ENCODE measurements at places on chromosomes 4 and X. TPM values are rescaled to one million over a fixed set of nuclear protein-coding genes. Genes with fewer than 3 reads are reported as not detected.

DNA sequence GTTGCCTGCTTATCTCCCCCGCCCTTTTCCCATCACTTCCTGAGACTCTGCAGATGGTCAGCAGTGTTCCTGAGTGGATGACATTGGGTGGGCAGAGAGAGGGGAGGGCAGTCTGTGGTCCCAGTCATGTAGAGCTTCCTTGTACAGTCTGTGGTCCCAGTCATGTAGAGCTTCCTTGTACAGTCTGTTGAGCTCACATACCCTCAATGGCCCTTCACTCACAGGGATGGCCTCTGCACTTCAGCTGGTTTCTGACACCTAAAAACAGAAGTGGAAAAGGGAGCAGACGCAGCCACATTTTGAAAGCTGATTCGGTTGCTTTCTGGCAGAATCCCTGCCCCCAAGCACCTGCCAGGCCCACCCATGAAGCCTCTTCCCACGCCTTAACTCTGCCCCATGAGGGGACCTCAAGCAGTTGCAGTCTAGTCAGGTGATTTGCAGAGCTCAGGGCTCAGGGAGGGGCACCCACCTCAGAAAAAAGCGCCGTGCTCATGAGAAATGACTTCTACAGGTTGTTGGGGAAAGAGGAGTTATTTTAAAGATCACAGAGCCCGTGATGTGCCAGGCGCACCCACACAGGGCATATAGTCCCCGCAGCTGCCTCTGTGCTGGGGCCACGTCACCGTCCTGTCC is 3.6 kb upstream of the TMEM271 start:
- no peak for DNase-seq
- no peaks in the 10 kb centered on the region for H3K27me3 ChIP-seq
- H3K27ac ChIP-seq = no peak overlapping the region
- H3K36me3 ChIP-seq = no peaks in the 10 kb centered on the region
- peaks cover 3% of the 10 kb centered on the region for H3K4me1 ChIP-seq

DNA sequence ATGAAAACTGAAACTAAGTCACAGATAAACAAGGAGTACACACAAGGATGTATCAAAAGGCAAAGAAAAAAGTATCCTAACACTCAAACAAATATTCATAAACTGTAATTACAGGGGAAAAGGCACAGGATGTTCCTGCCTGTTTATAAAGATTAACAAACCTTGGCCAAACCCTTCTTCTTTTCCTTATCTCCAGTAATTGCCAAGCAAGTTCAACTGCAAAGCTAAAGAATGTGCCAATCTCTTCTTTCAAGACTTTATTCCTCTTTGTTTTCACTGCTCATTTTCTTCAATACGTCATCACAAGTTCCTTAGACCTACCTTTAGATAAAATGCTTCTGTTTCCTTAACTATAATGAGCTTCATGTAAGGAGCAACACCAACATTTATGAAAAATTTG is 171.2 kb downstream of the AMELX start:
- no peak overlapping the region for H3K27ac ChIP-seq
- H3K27me3 ChIP-seq = no peaks in the 10 kb centered on the region
- H3K4me3 ChIP-seq = no peak overlapping the region
- H3K36me3 ChIP-seq = no peaks in the 10 kb centered on the region
- H3K4me1 ChIP-seq = no peaks in the 10 kb centered on the region

EIF4E gene
- total RNA-seq = 31.1 TPM

CT83 gene
- not detected for total RNA-seq

RTL3 gene
- 0.52 TPM for total RNA-seq

- no peak overlapping the region for H3K27ac ChIP-seq
- H3K4me3 ChIP-seq = no peak overlapping the region
- H3K36me3 ChIP-seq = no peaks in the 10 kb centered on the region
Observed at GRCh38 chrX:13547671-13548070, 21.7 kb upstream of the EGFL6 start.

DNA sequence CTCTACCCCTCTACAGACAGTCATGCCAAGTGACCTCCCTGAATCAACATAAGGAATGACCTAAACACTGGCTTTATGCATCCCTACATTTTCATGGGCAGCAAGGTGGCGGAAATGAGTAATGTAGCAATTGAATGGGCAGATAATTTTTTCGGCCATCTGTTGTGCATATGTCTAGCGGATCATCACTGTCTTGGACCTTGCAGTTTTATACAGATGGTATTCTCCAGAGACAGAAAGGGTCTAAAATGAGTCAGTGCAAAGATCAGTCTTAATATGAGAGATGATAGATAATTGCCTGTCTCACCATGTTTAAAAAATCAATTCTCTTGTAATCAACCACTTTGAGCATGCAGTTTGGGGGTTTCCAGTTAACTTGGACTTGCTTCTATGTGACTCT is 177.3 kb upstream of the DKK2 start:
- H3K27ac ChIP-seq = no peak overlapping the region
- no peak for DNase-seq
- H3K36me3 ChIP-seq = no peaks in the 10 kb centered on the region
- no peak overlapping the region for H3K4me3 ChIP-seq

CXCL8 gene
- 3.9 TPM for total RNA-seq

- DNase-seq = peak; percentile 73
- no peak overlapping the region for H3K27ac ChIP-seq
- no peaks in the 10 kb centered on the region for H3K4me1 ChIP-seq
- H3K36me3 ChIP-seq = no peaks in the 10 kb centered on the region
Observed at GRCh38 chr4:167622481-167623240, 388.4 kb upstream of the SPOCK3 start.

- no peaks in the 10 kb centered on the region for H3K36me3 ChIP-seq
- no peak overlapping the region for H3K4me3 ChIP-seq
Observed at GRCh38 chr4:146107587-146108240, 67.8 kb upstream of the LSM6 start.

PABPC4L gene
- 0.33 TPM for total RNA-seq

PUDP gene
- 15.8 TPM for total RNA-seq

DNA sequence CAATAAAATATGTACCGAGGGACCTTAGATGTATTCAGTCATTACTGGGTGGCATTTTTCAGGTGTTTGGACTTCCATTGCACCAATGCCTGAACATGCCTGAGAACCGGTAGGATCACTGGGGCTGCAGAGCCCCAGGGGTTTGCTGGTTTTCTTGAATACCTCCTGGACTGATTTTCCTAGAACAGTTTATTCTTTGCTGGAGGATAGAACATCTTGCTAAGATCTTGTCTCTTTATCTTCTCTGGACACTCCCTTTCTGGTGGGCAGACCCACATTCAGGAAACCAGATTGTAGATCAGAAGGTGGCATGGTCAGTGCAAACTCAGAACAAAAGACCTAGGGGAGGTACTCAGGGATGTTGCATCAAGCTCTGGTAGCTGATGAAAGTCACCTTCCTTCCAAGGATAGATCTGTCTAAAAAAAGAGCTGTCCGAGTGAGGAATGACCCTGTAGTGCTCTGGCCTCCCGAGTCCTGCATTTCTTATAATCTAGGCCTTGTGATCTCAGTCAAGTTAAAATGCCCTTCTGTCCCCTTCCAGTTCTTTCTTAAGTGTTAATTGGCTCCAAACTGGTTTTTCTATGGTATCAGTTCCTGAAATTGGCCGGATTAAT is 84.8 kb downstream of the CLDN34 start:
- no peaks in the 10 kb centered on the region for H3K36me3 ChIP-seq
- H3K27me3 ChIP-seq = no peaks in the 10 kb centered on the region
- no peak overlapping the region for H3K4me3 ChIP-seq
- H3K27ac ChIP-seq = no peak overlapping the region

DNA sequence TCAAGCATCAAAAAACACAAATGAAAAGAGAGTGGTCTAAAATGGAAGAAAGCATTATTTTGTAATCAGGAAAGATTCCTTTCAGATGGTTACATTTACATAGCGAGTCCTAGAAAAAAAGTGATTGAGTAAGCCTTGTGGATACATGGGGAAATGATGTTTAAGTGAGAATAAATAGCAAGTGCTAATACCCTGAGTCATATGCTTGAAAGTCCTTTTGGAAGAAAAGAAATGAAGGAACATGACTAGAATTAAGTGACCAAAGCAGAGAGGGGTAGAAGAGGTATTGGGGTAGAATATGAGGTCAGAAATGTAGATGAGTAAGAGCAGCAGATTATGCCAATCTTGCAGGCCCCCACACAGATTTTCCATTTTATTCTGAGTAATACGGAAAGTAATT is 814.8 kb upstream of the GRID2 start:
- DNase-seq = no peak
- no peak overlapping the region for H3K4me3 ChIP-seq
- no peaks in the 10 kb centered on the region for H3K36me3 ChIP-seq
- H3K4me1 ChIP-seq = no peaks in the 10 kb centered on the region

PDZD4 gene
- 2.6 TPM for total RNA-seq

DNA sequence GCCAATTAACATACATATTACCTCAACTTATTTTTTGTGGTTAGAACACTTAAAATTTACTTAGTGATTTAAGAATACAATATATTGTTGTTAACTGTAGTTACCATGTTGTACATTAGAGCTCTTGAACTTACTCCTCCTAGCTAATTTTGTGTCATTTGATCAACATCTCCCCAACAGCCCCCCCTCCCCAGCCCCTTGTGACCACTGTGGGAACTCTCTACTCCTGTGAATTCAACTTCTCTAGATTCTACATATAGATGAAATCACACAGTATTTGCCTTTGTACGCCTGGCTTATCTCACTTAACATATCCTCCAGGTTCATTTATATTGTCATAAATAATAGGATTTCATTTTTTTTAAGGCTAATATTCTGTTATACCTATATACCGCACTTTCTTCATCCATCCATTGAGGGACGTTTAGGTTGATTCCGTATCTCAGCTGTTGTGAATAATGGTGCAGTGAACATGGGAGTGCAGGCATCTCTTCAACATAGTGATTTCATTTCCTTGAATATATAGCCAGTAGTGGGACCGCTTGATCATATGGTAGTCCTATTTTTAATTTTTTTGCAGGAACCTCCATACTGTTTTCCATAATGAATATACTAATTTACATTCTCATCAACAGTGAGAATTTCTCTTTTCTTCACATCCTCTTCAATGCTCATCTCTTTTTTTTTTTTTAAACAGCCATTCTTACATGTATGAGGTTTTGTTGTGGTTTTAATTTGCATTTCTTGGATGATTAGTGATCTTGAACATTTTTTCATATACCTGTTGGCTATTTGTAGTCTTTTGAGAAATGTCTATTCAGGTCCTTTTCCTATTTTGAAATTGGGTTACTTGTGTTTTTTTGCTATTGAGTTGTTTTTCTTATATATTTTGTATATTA is 66.8 kb downstream of the RAPGEF2 start:
- H3K4me1 ChIP-seq = peaks cover 10% of the 10 kb centered on the region
- no peaks in the 10 kb centered on the region for H3K36me3 ChIP-seq
- H3K4me3 ChIP-seq = no peak overlapping the region
- DNase-seq = no peak

DNA sequence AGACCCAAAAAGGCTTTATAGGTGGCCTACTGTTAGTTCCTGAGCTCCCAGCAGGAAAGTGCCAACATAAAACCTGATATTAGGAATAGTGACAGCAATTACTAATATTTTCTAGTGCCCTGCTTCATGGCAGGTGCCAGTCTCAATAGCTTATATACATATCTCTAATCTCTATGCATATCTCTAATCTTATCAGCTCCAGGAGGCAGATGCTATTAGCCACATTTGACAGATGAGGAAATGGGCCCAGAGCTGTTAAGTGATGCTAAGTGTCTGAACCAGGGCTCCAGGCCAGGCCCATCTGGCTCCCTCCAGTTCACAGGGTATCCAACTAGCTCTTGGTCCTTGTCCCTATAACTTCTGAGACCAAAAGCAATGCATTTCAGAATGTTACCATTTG is 142.5 kb downstream of the CHIC2 start:
- H3K36me3 ChIP-seq = no peaks in the 10 kb centered on the region
- H3K4me1 ChIP-seq = no peaks in the 10 kb centered on the region
- no peak overlapping the region for H3K27ac ChIP-seq
- no peak overlapping the region for H3K4me3 ChIP-seq

- DNase-seq = no peak
- H3K4me1 ChIP-seq = no peaks in the 10 kb centered on the region
- no peak overlapping the region for H3K4me3 ChIP-seq
- H3K27me3 ChIP-seq = no peaks in the 10 kb centered on the region
Observed at GRCh38 chrX:124829930-124830329, 483.6 kb downstream of the SH2D1A start.

- H3K27ac ChIP-seq = no peak overlapping the region
- no peak for DNase-seq
- no peaks in the 10 kb centered on the region for H3K36me3 ChIP-seq
- no peak overlapping the region for H3K4me3 ChIP-seq
Observed at GRCh38 chr4:145939441-145939750, 773 bp upstream of the ZNF827 start.

DNA sequence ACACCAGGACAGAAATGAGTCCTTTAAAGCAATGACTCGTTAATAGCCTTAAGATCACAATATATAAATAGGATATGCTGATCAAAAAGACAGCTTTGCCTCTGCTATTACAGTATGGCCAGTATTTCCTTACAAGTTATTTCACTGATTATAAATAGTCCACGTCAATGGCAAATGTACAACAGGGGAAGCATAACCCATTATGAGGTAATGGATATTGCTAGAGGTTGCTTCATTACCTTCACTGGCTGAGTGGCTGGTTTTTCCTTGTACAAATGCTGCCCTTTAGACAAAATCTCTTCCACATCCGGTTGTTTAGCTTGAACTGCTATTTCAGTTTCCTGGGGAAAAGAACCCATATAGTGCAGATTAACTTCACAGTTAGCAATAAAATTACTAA is 764.6 kb upstream of the FTHL17 start:
- H3K4me3 ChIP-seq = no peak overlapping the region
- H3K36me3 ChIP-seq = no peaks in the 10 kb centered on the region
- no peaks in the 10 kb centered on the region for H3K27me3 ChIP-seq
- H3K27ac ChIP-seq = no peak overlapping the region
- no peaks in the 10 kb centered on the region for H3K4me1 ChIP-seq
- DNase-seq = no peak

CXCL11 gene
- total RNA-seq = not detected

IBSP gene
- not detected for total RNA-seq

DNA sequence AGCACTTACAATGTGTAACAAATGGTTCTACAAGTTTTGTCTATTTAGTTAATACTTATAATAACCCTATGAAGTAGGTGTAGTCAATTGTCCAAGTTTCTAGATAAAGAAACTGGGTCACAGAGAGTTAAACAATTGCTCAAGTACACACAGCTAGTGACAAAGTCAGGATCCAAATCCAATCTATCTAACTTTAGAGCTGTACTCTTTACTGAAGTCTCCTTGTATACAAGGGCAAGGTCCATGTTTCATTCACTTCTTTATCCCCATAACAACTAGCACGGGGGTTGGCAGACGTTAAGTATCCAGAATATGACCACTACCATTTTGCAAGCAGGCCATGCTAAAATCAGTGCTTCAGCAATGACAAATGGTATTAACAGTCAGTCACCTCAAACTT is 141.0 kb downstream of the CHM start:
- no peak for DNase-seq
- H3K36me3 ChIP-seq = no peaks in the 10 kb centered on the region
- H3K27ac ChIP-seq = no peak overlapping the region

All from body of pancreas (tissue), 4 donors.